CD4-positive, CD25-positive, alpha-beta regulatory T cell (primary cell): ENCODE measurements at places on chromosomes 4 and X.
A peak's percentile ranks its signal among the peaks of the same experiment; 100 is the strongest.

DNA sequence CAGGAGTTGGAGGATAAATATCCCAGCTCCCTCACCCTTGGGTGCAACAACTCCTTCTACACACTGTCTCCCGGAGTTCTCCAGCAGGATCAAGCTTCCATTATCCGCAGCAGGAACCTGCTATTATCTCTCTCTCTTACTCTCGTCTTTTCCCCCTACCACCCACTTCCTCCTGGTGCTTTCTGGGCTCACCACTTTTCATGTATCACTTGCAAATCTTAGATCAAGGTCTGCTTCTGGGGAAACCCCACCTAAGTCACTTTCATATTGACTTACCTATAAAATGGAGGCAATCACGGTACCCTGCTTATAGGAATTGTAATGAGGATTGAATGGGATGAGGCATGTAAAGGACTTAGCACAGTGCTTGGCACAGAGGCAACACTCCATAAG lies 589.5 kb downstream of the BCOR start:
- peak; percentile 20 for DNase-seq

- DNase-seq = no peak
These were observed 131.9 kb downstream of the ATOH1 start for GRCh38 chr4:93960450-93960849.

DNA sequence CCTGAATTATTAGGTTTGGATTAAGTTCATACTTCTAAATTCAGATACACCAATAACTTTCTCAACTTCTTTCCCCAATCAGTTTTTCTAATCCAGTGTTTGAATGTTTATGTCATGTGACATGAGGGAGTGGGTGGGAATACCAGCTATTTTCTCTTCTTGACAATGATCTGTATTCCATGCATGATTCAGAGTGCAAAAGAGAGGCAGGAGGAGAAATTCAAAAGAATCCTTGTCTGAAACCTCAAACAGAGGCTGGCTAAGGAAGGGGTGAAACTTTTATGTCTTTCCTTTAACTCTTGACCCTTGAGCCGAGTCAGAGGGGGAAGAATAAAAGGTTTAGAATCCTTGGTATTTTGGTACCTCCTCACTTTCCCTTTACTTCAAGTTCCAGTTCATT lies 544.7 kb downstream of the SPRY1 start:
- no peak for DNase-seq

GRCh38 chrX:154091678-154092077 lies 5.8 kb downstream of the MECP2 start:
- no peak for DNase-seq

- DNase-seq = no peak
These were observed 220.6 kb upstream of the ARSJ start for GRCh38 chr4:114200026-114200425.

- no peak for DNase-seq
These were observed 32.8 kb upstream of the RELL1 start for GRCh38 chr4:37719021-37719420.

GRCh38 chrX:2498781-2499302 lies 1.9 kb downstream of the DHRSX start:
- no peak for DNase-seq

GRCh38 chr4:107164962-107165475 lies 128.9 kb upstream of the DKK2 start:
- no peak for DNase-seq

- DNase-seq = no peak
These were observed 16.3 kb downstream of the SLC6A8 start for GRCh38 chrX:153704021-153704526.

- no peak for DNase-seq
These were observed 52.6 kb downstream of the FNIP2 start for GRCh38 chr4:158821228-158821971.

- no peak for DNase-seq
These were observed 107.9 kb downstream of the CPEB2 start for GRCh38 chr4:15110120-15110571.

- no peak for DNase-seq
These were observed 173.1 kb upstream of the ANK2 start for GRCh38 chr4:112876316-112876715.

DNA sequence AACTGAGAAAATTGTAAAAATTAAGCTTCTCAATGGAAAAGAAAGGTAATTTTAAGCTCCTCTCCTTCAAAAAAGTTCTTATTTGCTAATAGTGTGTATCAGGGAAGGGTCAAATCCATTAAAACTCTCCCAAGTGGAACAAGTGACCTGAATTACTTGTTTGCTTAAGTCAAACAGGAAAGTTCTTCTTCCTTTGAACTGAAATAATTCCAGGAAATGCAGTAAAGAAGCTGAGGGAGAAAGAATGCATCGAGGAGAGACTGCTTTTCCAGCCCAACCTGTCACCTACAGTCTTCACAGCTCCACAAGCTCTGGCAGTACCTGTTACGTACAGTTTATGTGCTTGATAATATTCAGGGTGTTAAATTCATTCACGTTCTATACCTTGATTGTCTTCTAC lies 131.1 kb downstream of the KLHL8 start:
- no peak for DNase-seq

DNA sequence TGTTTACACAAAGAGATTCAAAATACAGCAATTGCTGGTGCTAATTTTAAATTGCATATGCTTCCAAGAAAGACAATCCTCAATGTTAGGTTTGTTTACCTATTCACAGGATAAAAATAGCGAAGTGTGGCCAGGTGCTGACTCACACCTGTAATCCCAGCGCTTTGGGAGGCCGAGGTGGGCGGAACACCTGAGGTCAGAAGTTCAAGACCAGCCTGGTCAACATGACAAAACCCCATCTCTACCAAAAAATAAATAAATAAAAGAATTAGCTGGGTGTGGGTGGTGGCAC lies 77.7 kb downstream of the OPHN1 start:
- no peak for DNase-seq

GRCh38 chr4:37803348-37803973 lies 23.0 kb upstream of the PGM2 start:
- peak; percentile 50 for DNase-seq

- DNase-seq = no peak
These were observed 1672.4 kb upstream of the AGA start for GRCh38 chr4:179114615-179115014.

DNA sequence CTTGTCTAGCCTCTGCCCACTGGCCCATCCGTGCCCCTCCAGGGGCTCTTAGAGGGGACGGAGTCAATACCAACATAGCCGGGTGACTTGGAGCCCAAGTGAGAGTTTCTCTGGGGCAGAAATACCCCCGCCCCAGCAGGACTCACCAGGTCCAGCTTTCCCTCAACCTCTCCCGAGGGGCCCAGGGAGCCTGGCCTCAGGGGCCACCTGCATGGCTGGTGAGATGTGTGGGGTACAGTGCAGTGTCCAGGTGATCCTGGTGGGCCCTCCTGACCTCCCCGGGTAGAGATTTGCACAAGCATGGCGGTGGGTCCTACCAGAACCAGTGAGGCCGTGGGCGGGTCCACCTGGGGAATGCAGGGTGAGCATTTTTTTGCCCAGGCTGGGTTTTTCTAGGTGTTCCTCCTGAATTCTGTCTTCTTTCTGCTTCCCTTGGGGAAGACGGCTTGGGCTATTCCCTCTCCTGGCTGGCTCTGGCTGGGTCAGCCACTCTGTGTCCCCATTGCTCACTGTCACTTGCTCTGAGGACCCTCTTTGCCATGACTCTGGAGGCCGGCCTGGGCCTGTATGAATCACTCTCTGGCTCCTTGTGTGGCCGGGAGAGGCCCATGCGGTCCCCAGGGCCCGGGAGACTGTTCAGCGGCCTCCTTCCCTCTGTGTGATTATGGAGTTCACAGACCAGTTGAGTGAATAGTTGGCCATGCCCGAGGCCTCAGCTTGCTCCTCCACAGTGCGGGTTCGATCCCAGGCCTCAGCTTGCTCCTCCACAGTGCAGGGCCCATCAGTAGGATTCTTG lies 71.0 kb upstream of the NKX1-1 start:
- DNase-seq = no peak

DNA sequence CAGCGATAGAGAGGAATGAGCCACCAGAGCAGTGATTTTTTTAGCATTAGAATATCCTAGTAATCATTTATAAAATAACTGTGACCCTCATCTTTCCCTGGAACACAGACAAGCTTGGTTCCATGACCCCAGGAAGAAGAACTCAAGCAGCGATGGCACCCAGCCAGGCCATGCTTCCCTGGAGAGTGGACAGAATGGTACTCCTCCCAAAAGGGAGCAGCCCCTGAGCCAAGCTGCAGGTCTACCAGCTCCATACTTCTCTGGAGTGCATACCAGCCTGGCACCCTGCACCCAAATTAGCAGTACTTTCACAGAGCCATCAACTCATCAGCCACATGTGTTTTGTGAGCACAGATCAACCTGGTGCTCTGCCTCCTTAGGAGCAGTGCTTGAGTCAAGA lies 310.9 kb upstream of the PCDH10 start:
- DNase-seq = no peak

- no peak for DNase-seq
These were observed 89.0 kb downstream of the GLRA2 start for GRCh38 chrX:14618177-14618965.

DNA sequence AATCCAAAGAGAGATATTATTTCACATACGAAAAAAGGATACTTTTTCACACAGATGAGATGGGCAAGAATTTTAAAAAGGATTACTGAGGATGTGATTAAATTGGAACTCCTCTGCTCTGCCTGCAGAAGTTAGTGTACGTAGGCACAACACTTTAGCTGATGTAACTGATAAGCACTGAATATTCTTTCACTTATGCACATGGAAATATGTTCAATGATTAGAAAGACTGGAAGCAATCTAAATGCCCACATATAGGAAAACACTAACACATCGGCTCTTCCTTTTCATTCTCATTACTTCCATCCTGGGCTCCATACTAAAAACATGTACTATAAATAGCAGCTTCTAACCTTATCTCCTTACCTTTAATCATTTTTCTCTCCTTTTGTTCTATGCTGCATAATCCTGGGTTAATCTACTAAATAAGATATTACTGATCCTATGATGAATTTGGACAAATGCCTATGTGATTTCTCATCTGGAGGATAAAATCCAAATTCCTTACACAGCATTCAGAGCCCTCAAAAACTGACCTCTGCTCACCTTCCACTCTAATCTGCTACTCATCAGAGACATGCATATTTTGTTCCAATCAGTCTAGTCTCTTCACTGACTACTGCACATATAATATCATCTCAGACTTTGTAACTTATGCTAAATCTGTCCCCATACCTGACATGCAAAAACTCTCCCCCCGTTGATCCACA lies 197.8 kb downstream of the PDGFC start:
- DNase-seq = no peak

DNA sequence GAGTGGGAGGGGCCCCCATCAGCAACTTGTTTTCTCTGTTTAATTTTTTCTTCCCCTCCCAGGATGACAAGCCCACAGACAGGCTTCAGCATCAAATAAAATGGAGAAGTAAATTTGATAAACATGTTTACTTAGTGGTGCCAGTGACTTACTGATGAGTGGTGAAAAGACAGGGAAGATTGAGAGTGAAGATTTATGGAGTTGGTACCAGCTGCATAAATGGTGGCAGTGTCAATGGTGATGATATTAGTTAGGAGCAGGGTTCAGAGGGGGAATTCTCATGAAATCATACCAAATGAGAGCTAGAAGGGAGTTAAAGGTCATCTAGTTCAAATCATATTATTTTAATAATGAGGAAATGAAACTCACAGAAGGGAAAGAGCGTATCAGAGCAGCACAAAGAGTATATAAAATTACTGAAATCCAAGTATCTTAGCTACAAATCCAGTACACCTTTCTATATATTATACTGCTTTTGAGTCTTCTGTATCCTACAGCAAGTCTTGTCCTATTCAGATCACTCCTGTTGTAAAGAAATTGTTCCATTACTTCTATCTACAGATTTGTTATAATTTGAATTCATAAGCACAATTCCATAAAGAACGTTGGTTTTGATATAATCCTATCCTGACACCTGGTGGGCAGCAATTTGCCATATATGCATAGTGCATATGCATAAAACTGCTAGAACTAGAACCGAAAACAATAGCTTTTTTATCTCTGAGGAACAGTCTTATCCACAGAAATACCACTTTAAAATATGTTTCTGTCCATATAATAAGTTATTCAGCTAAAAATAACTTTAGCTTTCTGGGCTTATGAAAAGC lies 5.0 kb downstream of the P2RY10 start:
- no peak for DNase-seq

DNA sequence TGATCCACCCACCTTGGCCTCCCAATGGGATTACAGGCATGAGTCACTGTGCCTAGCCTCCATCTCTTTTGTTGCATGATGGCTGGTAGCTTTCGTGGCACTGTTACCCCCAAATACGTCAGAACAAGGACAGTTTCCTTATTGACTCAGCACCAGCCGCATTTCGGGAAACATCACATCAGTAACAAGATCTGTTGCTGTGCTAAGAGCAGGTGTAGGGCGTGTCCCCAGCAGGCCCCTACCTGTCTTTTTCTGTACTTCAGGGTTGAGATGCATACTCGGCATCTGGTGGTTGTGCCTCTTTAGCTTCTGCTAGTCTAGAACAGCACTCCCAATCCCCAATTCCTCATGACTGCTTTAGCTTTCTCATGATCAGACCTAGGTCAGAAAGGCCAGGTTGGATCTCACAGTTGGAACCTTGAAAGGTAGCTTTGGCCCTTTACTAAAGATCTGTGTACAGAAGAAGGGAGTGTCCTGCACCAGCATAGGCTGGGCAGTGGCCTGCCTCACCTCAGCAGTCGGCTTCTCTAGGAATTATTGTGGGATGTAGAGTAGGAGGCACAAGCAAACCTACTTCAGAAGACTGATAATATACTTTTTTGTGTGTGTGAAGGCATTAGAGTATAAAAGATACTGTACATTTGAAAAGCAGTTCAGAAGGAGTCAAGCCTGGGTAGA lies 36.8 kb downstream of the NSD2 start:
- DNase-seq = no peak

DNA sequence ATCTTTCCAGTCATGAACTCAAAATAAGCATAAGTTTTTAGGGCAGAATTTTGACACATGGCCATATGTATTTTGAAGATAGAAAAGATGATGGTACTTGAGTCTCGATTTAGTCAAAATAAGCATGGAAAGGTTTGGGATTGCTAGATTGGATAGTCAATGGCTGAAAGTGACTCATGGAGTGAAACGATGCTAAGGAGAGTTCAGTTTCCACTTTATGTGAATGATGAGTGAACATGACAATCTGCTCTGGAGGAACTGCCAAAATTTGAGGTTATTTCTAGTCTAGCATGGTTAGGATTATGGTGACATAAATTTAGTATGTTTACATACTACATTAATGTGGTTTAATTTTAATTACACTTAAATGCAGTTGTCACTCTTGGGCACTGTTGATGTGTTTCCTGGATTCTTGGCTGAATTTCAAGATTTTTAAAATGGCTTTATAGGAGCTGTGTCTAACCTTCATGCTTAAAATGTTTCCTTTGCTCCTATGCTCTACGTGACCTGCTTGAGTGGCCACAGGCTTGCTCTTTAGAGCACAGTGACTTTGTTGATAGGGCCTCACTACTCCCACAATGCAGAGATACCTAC lies 17.1 kb downstream of the DDX3X start:
- DNase-seq = no peak

- DNase-seq = no peak
These were observed 117.6 kb upstream of the BMPR1B start for GRCh38 chr4:94640151-94640550.

- DNase-seq = no peak
These were observed 5.0 kb downstream of the DCAF8L1 start for GRCh38 chrX:27976284-27976683.
